ENCODE measurements at places on chromosomes 4 and X.

DNA sequence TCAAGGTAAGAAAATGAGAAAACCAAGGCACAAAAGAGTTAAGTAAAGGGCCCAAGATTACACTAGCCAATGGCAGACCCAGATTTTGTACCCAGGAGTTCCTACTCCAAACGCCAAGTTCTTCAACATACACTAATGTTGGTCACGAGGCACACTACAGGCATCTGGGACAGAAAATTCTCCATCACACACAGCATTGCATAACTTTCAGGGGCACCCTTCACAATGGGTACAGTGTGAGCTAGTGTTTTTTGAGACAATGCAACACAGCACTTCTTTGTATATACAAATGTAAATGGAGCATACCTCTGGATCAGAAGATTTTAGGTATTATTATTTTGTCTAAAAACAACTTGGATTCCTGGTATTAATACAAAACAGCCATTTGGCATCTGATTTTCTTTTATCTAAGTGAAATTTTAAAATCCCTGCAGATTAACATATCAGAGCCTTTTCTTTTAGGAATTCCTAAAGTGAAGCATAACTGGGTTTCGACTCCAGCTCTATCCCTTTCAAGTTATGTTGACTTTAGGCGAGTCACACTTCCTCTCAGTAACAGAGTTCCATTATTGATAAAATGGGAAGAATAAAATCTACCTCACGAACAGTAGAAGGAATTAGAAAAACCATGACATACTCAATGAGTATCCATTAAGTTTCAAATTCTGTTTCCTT lies 41.1 kb downstream of the ADGRA3 start:
- DNase-seq: no peak

- no peak for DNase-seq
Observed at GRCh38 chrX:46117234-46117633, 428.0 kb downstream of the ZNF674 start.

- no peak for DNase-seq
Observed at GRCh38 chr4:184503869-184504300, 29.5 kb upstream of the IRF2 start.

DNA sequence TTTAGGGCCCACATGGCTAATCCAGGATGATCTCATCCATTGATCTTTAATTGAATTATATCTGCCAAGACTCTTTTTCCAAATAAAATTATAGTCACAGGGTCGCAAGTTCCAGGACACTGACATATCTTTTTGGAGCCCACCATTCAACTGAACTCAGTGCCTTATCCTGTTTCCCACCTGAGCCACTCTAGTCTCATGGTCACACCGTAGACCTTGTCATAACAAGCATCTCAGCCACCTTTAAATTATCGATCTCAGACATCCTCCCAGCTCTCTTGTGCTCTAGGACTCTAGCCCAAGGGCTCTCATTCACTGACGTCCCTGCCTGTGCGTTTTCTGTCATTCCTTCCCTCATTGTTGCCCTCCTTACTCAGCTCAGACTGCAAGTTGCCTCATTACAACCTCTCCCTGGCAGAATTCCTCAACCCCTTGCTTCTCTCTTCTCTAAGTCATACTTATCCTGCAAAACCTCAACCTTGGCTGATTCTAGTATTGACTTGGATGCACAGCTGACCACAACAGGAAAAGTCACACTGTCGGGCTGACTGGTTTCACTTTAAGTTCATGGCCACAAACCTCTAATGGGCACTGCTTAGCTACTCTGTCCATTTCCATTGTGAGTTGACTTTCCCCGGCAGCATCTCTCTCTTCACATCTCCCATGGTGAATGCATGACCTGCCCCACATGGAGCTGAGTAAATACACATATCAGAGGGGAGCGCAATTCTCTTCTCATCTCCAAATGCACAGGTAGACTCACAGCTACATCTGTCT lies 91.0 kb upstream of the TRIM2 start:
- DNase-seq: no peak

GRCh38 chr4:142021181-142021580 lies 384.8 kb downstream of the IL15 start:
- no peak for DNase-seq

GRCh38 chr4:139918591-139918990 lies 235.4 kb downstream of the MAML3 start:
- no peak for DNase-seq

DNA sequence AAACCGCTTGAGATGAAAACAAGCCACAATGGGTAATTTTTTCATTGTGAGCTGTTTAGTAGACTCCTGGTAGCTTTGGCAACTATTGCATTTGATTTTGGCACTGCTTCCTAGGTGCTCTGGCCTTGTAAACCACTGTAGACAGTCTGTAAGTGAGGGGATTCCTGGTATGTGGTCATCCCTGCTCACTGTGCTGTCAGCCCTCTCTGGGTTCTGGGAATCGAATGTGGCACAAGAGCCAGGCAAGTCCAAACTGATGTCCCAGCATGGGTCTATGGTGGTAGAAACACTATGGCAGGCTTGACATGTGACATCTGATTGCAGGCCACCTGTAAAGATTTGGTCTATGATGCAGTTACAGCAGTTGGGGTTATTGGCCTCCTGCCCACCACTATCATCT lies 2.5 kb downstream of the USP51 start:
- DNase-seq: no peak

DNA sequence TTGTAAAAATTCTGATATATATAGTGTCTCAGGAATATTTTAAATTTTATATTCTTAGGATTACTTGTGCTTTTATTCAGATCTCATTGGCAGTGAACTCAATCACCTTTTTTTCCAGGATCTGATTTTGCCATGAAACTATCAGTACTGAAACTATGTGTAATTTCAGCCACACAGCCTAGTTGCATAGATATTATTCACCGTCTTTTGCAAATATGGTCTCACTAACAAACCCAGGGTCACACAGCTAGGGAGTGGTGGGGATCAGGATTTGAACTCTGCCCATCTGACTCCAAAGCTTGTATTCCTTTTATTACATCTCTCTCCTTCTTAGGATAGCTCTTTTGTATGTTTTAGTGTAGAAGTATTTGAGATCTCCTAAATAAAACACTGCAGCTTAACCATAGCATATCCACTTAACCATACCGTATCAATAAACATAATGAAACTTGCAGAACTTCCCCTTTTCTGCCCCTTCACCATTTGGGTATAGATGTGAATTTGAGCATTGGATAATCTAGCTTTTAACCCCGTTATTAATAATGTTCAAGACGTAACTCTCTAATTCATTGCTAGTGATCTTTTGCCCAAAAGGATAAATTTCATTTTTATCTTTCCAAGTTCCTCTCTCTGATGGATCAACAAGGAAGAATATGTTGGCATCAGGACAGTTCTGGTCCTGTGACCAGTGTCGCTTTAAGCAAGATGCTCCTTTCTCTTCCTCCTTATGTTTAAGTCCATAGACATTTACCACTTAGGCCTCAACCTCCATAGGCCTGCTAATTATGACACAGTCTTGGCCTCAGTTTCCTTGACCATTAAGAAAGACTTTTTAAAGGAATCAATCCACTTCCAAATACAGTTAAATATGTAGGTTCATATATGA lies 74.6 kb downstream of the RAPGEF2 start:
- no peak for DNase-seq
